ENCODE measurements at places on chromosomes 3 and 15. TPM values are rescaled to one million over a fixed set of nuclear protein-coding genes. Genes with fewer than 3 reads are reported as not detected.
A peak's percentile ranks its signal among the peaks of the same experiment; 100 is the strongest.

The SNX33 gene
- total RNA-seq = 3.4 TPM

The HYAL2 gene
- 18.1 TPM for total RNA-seq

The GOLGA6L7 gene
- total RNA-seq = not detected

The ITPKA gene
- total RNA-seq = 4.3 TPM

The MYZAP gene
- not detected for total RNA-seq

The PRR20G gene
- not detected for total RNA-seq

The NR2F2 gene
- 138 TPM for total RNA-seq

The HEXA gene
- 64.8 TPM for total RNA-seq

The COL6A5 gene
- total RNA-seq = 0.32 TPM

- H3K4me3 ChIP-seq = no peak overlapping the region
- H3K36me3 ChIP-seq = no peaks in the 10 kb centered on the region
- H3K27me3 ChIP-seq = peaks cover 6% of the 10 kb centered on the region
- no peak for DNase-seq
- no peaks in the 10 kb centered on the region for H3K4me1 ChIP-seq
Measured at GRCh38 chr3:13853978-13854296, 25.9 kb downstream of the WNT7A start.

- no peak overlapping the region for H3K27ac ChIP-seq
- H3K36me3 ChIP-seq = no peaks in the 10 kb centered on the region
- no peak for DNase-seq
- H3K27me3 ChIP-seq = peaks cover 100% of the 10 kb centered on the region
Measured at GRCh38 chr3:137770835-137771399, 6.8 kb downstream of the SOX14 start.

DNA sequence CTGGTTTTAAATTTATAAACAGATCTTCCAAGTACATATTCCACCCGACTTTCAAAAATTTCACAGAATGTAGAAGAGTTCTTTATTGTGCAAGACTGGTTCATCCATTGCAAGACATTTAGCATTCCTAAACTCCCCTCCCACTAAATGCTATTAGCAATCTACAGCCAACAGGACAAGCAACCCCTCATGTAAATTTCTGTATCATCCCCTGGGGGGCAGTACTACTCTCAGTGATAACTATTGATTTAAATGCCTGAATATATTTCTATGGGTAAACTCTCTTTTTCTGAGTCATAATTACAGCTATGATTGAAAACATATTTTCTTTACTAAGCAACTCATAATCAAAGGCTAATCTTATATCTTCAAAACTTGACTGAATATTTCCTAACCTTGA, 10.7 kb upstream of the SLC15A2 start:
- no peaks in the 10 kb centered on the region for H3K4me1 ChIP-seq
- DNase-seq = peak; percentile 77
- H3K27me3 ChIP-seq = no peaks in the 10 kb centered on the region
- no peak overlapping the region for H3K27ac ChIP-seq
- no peaks in the 10 kb centered on the region for H3K36me3 ChIP-seq

GRCh38 chr3:159882367-159882766, 106.3 kb upstream of the IL12A start:
- no peak overlapping the region for H3K4me3 ChIP-seq
- no peaks in the 10 kb centered on the region for H3K36me3 ChIP-seq
- H3K27me3 ChIP-seq = peaks cover 19% of the 10 kb centered on the region
- DNase-seq = no peak
- H3K27ac ChIP-seq = no peak overlapping the region

DNA sequence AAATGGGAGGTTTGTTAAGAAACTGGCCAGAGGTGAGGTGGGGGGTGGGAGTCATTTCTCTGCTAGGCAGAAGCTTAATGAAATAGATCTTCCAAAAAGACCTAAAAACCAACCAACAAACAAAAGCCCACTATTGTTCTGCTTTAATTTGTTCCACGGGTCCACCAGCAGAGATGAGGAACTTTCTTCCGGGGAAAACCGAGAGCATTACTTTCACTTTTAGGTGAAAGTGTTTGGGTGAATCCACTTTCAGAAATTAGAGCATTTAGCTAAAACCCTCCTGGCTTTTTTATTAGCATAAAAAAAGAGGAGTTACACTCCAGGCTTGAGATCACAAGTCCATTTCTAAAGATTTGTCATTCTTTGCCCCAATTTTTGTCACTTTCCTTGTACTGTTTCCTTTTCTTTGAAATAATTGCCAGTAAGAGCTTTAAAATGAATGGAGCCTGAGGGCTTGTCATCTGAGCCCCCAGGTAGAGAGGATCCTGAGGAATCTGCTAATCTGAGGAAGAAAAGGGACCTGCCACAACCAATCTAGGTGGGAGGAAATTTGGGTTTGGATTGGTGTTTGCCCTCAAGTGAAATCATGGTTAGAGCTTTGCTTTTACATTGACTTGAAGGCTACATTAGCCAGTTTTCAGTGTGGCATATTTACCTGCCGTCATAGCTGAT, 667.6 kb downstream of the NAALADL2 start:
- no peaks in the 10 kb centered on the region for H3K27me3 ChIP-seq
- H3K4me3 ChIP-seq = peak overlapping the region; percentile 32
- no peaks in the 10 kb centered on the region for H3K4me1 ChIP-seq
- DNase-seq = no peak

DNA sequence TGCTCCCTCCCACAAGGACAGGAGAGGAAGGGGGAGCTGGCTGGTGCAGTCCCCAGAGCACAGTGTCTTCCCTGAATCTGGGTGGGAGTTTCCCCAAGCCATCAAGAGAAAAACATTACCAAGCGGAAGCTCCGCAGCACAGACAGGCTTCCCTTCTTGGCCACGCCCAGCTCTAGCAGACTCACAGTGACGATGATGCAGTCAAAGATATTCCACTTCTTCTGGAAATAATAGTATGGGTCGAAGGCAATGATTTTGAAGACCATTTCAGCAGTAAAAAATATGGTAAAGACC, 76.7 kb downstream of the SCN10A start:
- H3K27ac ChIP-seq = no peak overlapping the region
- no peaks in the 10 kb centered on the region for H3K36me3 ChIP-seq

GRCh38 chr3:134860141-134860540, 65.1 kb downstream of the EPHB1 start:
- no peaks in the 10 kb centered on the region for H3K4me1 ChIP-seq
- H3K4me3 ChIP-seq = no peak overlapping the region
- no peak overlapping the region for H3K27ac ChIP-seq
- no peaks in the 10 kb centered on the region for H3K36me3 ChIP-seq
- peaks cover 17% of the 10 kb centered on the region for H3K27me3 ChIP-seq

GRCh38 chr15:77135181-77135580, 64.3 kb upstream of the TSPAN3 start:
- DNase-seq = no peak
- no peak overlapping the region for H3K27ac ChIP-seq
- no peaks in the 10 kb centered on the region for H3K36me3 ChIP-seq
- no peaks in the 10 kb centered on the region for H3K4me1 ChIP-seq
- no peak overlapping the region for H3K4me3 ChIP-seq

- no peaks in the 10 kb centered on the region for H3K27me3 ChIP-seq
- no peak overlapping the region for H3K4me3 ChIP-seq
- H3K27ac ChIP-seq = no peak overlapping the region
- no peaks in the 10 kb centered on the region for H3K36me3 ChIP-seq
Measured at GRCh38 chr3:55894605-55895004, 407.5 kb upstream of the WNT5A start.

GRCh38 chr3:46143951-46144473, 64.1 kb downstream of the CCR1 start:
- no peak for DNase-seq
- H3K36me3 ChIP-seq = no peaks in the 10 kb centered on the region
- H3K27ac ChIP-seq = no peak overlapping the region
- H3K4me3 ChIP-seq = no peak overlapping the region

DNA sequence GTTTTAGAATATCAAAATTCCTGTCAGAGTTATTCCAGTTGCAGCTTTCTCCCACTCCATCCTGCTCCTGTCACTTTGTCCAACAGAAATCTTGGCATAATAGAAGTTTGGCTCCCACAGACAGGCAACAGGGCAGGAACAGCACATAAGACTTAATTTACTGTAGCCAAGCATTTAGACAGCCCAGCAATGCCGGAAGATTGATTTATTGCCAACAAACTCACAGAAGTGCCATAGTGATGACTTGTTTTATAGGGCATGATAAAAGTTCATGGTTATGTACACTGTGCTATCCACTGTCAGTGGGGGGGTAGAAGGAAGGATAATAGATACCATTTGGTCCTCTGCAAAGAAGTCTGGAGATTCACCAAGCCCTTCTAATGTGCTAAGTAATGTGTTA, 98.3 kb upstream of the CBLB start:
- H3K4me3 ChIP-seq = no peak overlapping the region
- no peaks in the 10 kb centered on the region for H3K36me3 ChIP-seq
- peaks cover 5% of the 10 kb centered on the region for H3K4me1 ChIP-seq
- H3K27ac ChIP-seq = no peak overlapping the region
- DNase-seq = peak; percentile 74

DNA sequence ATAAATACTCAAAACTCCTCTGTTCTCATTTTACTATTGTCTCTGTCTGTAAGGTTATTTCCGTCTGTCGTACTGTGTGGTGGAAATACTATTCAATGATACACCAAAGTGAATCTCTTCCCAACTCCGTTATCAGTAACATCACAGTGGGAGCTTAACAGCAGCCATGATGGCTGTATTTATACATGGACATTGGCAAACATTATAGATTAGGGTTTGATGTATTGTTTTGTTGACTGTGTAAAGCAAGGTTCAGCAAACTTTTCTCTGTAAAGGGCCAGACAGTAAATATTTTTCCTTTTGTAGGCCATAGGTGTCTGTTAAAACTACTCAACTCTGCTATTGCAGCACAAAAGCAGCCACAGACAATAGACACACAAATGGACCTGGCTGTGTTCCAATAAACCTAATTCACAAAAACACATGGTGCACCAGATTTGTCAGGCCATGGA, 23.2 kb downstream of the LIPC start:
- no peak overlapping the region for H3K4me3 ChIP-seq
- no peaks in the 10 kb centered on the region for H3K27me3 ChIP-seq
- no peak overlapping the region for H3K27ac ChIP-seq
- H3K4me1 ChIP-seq = no peaks in the 10 kb centered on the region
- peak; percentile 27 for DNase-seq

DNA sequence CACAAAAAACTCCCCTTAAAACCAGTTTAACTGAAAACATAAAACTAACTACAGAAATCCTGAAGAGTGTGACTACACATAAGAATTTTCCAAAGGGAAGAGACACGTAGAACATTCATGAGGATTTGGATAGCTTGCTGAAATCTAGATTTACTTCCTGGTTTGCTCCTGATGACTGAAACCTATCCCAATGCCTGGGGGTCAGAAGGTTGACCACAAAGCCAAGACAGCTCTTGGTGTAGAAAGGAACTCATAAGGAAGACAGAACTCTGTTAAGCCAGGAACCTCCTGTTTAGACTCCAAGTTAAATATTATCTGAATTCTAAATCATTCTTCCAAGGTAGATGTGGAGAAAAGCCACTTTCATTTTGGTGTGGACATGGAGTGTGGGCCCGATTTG, 92.8 kb downstream of the TFG start:
- no peaks in the 10 kb centered on the region for H3K27me3 ChIP-seq
- no peak for DNase-seq
- peaks cover 10% of the 10 kb centered on the region for H3K4me1 ChIP-seq
- H3K27ac ChIP-seq = no peak overlapping the region
- H3K4me3 ChIP-seq = no peak overlapping the region
- no peaks in the 10 kb centered on the region for H3K36me3 ChIP-seq

DNA sequence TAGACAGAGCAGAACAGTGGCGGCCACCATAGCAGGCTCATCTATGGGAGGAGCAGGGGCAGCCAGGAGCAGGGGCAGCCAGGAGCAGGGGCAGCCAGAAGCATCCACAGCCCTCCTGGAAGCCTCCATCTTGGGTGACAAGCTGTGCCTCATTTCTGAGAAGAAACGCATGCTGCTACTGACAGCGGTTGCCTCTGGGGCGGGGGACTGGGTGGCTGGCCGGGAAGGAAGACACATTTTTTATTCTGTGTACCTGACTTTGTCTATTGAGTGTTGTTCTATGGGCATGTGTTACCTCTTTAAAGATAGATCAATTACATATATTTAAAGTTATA, 71.5 kb upstream of the KLF13 start:
- no peaks in the 10 kb centered on the region for H3K27me3 ChIP-seq
- no peaks in the 10 kb centered on the region for H3K4me1 ChIP-seq
- no peak overlapping the region for H3K4me3 ChIP-seq
- no peak overlapping the region for H3K27ac ChIP-seq
- no peaks in the 10 kb centered on the region for H3K36me3 ChIP-seq

DNA sequence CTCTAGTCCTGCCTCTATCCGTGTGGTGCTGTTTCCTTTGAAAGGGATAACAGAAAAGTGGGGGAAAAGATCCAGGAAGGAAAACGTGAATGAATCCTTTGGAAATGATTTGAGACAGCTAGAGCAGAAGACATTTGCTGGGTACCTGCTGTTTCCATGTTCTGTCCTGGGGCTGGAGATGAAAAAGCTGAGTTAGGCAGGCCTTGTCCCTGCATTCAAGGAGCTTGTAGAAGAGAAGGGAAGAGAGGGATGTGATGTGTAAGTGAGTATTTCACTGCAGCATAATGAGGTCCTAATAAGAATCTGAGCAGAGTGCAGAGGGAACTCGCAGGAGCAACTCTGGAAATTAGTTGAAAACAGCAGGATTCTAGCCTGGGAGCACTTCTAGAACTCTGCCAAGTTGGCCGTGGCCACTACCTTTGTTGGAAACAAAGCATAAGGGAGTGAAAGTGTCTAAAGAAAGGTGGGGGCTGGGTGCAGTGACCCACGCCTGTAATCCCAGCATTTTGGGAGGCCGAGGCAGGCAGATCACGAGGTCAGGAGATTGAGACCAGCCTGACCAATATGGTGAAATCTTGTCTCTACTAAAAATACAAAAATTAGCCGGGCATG, 13.8 kb upstream of the SEMA4B start:
- no peaks in the 10 kb centered on the region for H3K27me3 ChIP-seq
- peaks cover 11% of the 10 kb centered on the region for H3K4me1 ChIP-seq
- no peak overlapping the region for H3K27ac ChIP-seq
- no peak for DNase-seq

- H3K27me3 ChIP-seq = peaks cover 15% of the 10 kb centered on the region
- no peaks in the 10 kb centered on the region for H3K4me1 ChIP-seq
- DNase-seq = no peak
- H3K27ac ChIP-seq = no peak overlapping the region
- H3K4me3 ChIP-seq = no peak overlapping the region
- no peaks in the 10 kb centered on the region for H3K36me3 ChIP-seq
Measured at GRCh38 chr15:71707230-71708050, 102.9 kb upstream of the NR2E3 start.
